ENCODE measurements at places on chromosomes 7 and 10.

- peak; percentile 32 for DNase-seq
These were observed 155.2 kb downstream of the MAGI2 start for GRCh38 chr7:79298145-79298760.

DNA sequence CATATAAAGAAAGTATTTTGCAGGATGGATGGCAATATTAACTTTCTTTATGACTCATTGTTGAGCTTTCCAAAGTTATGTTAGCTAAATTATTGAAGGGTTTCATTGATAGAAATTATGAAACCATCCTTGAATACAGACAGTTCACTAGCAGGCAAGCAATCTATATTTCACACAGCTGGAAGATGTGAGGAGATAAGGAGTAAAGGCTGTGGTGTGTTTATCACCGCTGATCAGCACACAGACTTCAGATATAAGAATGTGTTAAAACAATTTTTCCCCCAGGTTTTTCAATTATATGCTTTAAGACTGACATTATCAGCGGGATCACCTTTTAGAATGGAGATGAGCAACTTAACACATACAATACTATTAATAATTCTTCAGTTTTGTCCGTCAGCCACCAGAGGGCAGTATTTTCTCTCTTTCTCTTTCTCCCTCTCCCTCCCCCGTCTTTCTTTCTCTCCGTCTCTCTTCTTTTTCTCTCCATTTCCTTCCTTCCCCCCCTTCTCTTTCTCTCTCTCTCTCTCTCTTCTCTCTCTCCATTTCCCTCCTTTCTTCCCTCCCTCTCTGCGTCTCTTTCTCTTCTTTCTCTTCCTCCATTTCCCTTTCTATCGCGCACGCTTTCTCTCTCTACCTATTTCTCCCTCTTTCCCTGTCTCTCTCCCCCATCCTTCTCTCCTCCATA lies 62.9 kb upstream of the FAM171A1 start:
- peak; percentile 75 for DNase-seq

- no peak for DNase-seq
These were observed 235.9 kb upstream of the PODXL start for GRCh38 chr7:131792311-131792710.

DNA sequence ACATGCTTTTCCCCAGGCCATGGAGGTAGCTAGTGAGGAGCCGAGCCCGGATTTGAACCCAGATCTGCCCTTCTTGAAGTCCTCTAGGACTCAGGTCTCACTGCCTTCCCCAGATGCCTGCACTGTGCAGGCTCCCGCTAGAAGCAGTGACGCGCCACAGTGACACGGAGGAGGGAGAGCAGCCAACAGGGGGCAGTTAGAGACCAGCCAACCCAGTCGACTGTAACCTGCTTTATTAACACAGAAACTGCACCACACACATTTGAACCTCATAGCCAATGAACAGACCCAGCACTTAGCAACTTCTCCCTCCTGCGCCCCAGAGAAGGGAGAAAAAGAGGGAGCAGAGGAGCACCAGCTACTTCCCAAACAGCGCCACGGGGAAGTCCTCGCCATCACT lies 27.4 kb downstream of the PILRA start:
- peak; percentile 62 for DNase-seq

GRCh38 chr7:36644625-36645422 lies 79.5 kb downstream of the AOAH start:
- DNase-seq: no peak

GRCh38 chr7:48419401-48419800 lies 248.1 kb downstream of the ABCA13 start:
- DNase-seq: no peak

DNA sequence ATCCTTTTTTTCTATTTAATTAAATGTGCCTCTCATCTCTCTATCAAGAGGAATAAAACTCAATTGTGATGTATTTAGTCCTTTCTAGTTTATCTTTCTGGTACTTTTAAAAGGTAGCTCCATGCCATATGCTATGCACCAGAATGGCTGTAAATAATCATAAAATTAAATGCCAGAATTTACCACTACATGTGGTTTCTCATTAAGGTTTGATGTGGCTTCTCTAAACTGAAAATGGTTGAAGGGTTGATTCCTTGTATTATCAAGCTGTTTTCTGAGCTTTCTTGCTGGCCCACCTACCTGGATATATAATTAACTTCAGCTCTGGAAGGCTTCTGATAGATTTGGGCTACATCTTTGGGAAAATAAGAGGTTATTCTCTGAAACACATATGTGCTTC lies 171.9 kb upstream of the RHOBTB1 start:
- DNase-seq: no peak

- no peak for DNase-seq
These were observed 10.8 kb downstream of the KCNH2 start for GRCh38 chr7:150967349-150967748.

DNA sequence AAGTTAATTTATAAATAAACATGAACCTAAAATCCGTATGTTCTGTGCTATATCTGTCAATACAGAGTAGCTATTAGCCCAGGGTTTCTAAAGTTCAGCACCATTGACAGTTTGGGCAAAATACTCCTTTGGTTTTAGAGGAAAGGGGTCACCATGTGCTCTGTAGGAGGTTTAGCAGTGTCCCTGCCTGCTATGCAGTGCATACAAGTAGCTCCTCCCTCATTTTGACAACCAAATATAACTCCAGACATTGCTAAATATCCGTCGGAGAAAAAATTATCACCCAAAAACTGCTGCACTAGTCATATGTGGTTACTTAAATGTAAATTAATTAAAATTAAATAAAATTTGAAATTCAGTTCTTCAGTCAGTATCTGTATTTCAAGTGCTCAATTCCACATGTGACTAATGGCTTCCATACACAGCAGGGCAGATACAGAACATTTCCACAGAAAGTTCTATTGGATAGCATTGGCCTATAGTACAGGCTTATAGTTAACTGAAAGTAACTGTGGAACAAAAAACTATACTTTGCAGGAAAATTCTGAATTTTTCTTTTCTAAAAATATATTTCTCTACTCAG lies 6.4 kb downstream of the UPF2 start:
- no peak for DNase-seq

GRCh38 chr7:32941181-32941580 lies 16.1 kb upstream of the FKBP9 start:
- DNase-seq: no peak

GRCh38 chr7:47902013-47902412 lies 46.3 kb downstream of the PKD1L1 start:
- no peak for DNase-seq

- DNase-seq: no peak
These were observed 99.6 kb upstream of the CCNY start for GRCh38 chr10:35236739-35237138.

DNA sequence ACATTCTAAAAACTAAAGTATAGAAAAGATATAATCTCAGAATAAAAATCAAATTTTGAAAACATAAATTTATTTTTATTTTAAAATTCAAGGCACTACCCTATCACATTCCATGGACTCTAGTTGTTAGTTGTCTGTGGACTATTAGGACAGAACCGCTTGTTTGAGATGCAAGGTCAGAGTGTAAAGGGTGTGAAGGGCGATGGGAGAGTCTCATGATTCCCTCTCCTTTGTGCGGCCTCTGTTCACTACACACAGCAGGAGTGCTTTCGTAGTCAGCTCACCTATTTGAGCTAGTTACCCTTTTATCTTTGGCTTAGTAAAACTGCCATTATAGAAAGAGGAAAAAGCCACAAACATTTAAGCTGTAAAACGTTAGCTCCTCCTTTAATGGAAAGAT lies 189.8 kb upstream of the TEX47 start:
- DNase-seq: no peak

DNA sequence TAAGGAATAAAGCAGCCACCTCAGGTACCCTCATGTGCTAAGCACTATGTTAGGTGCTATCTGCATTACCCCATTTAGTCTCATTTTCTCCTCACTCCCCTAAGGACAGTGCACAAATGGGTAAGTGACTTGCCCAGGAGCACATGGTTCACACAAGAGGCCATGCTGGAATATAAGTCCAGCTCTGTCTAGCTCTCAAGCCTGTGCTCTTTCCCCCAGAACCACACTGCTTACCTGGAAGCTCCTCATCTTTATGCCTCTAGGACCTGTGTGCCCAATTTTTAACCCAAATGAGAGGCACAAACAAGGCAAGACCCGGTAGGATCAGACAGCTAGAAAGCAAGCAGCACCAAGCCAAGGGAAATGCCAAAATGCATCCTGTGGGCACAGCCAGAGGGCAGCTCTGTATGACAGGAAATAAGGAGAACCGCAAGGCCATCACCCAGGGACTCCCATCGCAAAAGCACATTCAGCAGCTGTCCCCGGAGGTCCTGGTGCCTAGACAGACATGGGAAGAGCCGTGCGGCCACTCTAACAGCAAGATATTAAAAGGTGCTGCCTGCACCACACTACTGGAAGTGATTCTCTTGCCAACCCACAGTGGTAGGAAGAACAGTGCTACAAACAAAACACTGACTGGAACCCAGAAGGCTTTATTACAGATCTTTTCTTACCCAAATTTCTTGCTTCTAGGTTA lies 88.1 kb downstream of the GSAP start:
- DNase-seq: peak; percentile 66

DNA sequence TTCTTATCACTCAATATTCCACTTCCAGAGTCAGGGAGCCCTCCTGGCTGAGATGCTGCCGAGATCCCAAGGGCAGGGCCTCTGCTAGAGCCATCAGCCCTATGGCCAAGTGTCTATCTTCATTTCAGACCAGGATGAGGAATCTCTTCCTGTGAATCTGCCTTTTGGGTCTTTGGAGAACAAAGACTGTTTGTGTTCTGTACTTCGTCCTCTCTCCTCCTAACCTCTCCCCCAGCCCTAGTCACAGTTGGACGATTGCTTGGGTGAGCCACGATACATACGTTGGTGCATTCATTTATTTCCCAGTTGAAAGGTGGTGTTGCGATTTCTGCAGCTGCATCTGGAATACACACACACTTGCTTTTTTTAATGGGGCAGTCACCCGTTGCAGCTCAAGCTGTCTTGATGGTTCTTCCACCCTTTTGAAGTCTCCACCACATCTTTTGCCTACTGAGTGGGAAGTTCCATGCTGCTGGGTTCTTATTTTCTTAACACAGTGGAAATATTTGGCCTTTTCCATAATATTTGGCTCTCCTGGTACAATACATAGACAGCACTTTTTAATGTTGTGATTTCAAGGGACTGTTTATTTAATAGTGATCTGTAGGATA lies 26.7 kb downstream of the SH3PXD2A start:
- no peak for DNase-seq

DNA sequence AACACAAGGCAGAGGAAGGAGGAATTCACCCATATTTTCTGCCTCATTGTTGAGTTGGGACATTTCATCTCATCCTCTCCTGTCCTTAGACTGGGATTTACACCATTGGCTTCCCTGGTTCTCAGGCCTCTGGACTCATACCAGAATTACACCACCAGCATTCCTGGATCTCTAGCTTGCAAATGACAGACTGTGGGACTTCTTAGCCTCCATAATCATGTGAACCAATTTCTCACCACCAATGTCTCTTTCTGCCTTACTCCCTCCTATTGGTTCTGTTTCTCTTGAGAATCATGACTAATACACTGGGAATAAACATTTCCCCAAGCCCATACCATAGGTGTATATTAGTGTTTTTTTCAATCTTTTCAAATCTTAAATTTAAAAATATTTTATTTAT lies 2.9 kb upstream of the ZNF33A start:
- DNase-seq: no peak

- no peak for DNase-seq
These were observed 414 bp downstream of the HOXA2 start for GRCh38 chr7:27101957-27102580.

- no peak for DNase-seq
These were observed 35.7 kb upstream of the SEMA3D start for GRCh38 chr7:85222522-85222921.

DNA sequence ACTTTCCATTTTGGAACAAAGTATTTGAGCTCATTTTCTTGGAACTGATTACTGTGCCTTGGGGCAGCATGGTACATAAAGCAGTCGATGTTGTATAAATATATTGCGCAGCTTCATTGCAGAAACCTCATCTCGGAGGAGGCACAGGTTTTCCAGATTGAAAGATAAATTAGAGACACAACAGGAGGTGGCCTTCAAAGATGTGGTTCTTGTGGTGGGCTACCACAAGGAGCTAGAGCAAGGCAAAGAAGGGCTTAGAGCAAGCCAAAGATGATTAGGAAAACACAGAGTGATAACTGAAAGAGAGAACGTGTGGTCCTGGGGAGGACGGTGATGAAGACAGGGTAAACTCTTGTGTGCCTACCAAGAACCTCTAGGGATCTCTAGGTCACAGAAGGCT lies 169.1 kb upstream of the TNS3 start:
- DNase-seq: no peak

DNA sequence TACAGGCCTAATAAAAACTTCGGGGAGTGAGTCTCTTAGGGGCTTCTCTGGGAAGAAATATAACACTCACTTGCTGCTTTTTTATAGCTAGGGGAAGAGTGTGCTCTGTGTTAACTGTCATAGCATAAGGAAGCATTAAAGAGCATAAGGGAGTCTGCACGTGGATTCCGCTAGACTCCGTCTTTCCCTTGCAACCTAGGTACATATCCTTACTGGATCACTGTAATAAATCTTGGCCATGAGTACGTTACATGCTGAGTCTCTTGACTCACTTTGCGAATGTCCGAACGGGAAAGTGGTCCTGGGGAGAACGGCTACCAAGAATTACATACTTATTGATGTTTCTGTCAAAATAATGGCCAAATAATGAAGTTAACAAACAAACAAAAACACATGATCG lies 999.1 kb upstream of the MBL2 start:
- DNase-seq: no peak

DNA sequence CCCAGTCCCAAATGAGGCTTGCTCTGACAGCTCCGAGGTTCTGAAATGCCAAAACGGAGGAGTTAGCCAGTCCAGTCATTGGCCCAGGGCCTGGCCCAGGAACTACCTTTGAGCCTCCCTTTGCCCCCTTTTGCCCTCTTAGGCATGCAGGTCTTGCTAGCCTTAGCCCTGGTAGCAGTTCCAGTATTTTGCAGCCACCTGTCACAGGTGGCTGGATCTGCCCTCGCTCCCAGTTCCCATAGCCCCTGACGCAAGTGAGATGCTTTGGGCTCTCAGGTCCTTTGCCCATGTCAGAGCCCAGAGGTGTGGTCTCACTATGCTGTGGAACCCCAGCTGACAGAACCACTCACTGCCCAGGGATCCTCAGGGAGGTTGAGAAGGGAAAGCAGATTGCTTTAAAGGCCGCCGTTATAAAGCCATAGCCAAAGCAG lies 42.0 kb downstream of the GPRIN2 start:
- no peak for DNase-seq

DNA sequence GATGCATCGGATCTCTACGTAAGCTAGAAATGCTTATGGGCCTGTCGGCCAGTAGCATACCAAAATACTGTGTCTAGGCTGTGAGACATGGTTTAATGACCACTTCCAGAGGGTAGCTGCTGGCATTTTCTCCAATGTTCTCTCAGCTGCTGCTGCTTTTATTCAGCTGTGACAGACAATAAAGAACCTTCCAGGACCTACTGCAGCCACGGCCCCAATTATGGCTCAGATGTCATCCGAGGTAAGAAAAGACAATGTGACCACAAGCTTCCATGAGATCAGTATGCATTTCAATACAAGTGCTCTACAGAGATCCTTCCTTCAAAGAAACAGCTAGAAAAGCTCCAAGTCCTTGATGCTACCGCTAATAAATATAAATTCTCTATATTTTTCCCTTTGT lies 256.2 kb downstream of the SDHAF3 start:
- DNase-seq: no peak

Data from KBM-7 (cell line).